ENCODE measurements at places on chromosomes 3 and 15. TPM values are rescaled to one million over a fixed set of nuclear protein-coding genes. Genes with fewer than 3 reads are reported as not detected.

The ECE2 gene
- not detected for total RNA-seq

The GABRR3 gene
- not detected for total RNA-seq

The SUCNR1 gene
- total RNA-seq = not detected

The CDHR4 gene
- total RNA-seq = 0.12 TPM

The PLA2G4E gene
- not detected for total RNA-seq

The ZNF620 gene
- total RNA-seq = 0.87 TPM
